ENCODE measurements at places on chromosomes 16 and 17. TPM values are rescaled to one million over a fixed set of nuclear protein-coding genes. Genes with fewer than 3 reads are reported as not detected.

DNA sequence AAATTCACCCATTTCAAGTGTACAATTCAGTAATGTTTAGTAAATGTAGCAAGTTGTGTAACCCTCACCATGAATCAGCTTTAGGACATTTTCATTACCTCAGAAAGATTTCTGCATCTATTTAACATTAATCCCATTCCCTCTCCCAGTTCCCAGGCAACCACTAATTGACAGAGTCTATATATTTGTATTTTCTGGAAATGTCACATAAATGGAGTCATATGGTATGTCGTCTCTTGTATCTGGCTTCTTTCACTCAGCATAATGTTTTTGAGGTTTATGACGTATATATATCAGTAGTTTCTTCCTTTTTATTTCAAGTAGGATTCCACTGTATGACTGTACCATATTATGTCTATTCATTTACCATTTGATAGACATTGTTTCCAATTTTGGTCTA, 199.8 kb downstream of the CYB561 start:
- peak; percentile 55 for DNase-seq

DNA sequence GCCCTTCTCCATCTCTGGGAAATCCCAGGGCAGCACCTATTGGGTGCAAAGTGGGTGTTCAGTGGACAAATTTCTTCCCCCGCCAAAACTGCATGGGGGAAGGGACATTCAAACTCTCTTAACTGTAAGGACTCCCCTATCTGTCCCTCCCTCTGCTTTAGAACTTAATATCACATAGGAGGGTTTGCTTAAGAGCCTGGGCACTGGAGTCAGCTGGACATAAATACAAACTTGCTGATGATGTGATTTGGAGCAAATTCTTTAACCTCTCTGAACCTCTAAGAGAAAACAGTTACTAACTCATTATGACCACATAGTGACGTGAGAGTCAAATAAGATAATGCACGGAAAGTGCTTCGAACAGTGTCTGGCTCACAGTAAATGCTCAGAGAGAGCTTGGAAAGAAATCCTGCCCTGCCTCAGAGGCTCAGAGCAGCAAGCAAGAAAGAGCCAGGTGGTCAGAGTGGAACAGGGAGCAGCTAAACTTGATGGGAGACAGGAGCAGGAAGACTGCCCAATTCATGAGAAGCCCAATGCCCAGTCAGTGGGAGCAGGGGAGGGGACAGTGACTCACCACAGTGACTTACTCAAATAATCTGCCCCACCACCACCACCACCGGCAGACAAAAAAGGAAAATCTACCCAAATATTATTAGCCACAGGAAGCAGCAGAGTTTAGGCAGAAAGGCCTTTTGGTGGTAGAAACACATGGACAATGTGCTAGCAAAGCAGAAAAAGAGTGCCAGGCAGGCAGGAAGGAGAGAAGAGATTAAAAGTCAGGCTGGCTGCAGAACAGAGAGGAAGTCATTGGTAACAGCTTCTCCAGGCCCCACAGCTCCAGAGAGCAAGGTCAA, 23.9 kb upstream of the CCL1 start:
- no peak for DNase-seq

DNA sequence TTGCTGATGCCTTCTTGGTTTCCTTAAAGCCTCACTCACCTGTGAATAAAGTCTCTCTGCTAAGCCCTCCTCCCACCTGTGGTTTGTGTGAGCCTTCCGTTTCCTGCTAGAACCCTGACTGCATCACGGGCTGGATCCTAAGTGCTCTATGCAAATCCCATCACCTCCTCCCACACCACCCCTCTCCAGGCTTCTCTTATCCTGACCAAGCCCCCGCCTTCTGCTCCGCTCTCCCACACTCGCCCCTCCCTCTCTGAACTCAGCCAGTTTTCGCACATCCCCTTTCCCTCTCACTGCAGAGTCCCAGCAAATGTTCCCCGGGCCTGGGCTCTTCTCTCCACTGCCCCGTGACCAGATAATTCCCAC, 51.8 kb downstream of the PIMREG start:
- no peak for DNase-seq

GRCh38 chr17:7496470-7497183, 12.5 kb downstream of the POLR2A start:
- DNase-seq = no peak

Gene LGALS3BP
- polyA plus RNA-seq = 272 TPM

Gene EPX
- not detected for polyA plus RNA-seq

Data from SK-N-SH (cell line).